ENCODE measurements at places on chromosomes 4 and X. TPM values are rescaled to one million over a fixed set of nuclear protein-coding genes. Genes with fewer than 3 reads are reported as not detected.

The BMX gene
- polyA plus RNA-seq: 1.2 TPM

The FAM149A gene
- 13.8 TPM for polyA plus RNA-seq

The BLOC1S4 gene
- polyA plus RNA-seq: 10.2 TPM

The VGLL1 gene
- polyA plus RNA-seq: 0.70 TPM

The KLB gene
- 6.6 TPM for polyA plus RNA-seq
